ENCODE measurements at places on chromosomes 7 and 10.

- no peak for DNase-seq
Observed at GRCh38 chr10:71683301-71683700, 36.3 kb downstream of the C10orf105 start.

DNA sequence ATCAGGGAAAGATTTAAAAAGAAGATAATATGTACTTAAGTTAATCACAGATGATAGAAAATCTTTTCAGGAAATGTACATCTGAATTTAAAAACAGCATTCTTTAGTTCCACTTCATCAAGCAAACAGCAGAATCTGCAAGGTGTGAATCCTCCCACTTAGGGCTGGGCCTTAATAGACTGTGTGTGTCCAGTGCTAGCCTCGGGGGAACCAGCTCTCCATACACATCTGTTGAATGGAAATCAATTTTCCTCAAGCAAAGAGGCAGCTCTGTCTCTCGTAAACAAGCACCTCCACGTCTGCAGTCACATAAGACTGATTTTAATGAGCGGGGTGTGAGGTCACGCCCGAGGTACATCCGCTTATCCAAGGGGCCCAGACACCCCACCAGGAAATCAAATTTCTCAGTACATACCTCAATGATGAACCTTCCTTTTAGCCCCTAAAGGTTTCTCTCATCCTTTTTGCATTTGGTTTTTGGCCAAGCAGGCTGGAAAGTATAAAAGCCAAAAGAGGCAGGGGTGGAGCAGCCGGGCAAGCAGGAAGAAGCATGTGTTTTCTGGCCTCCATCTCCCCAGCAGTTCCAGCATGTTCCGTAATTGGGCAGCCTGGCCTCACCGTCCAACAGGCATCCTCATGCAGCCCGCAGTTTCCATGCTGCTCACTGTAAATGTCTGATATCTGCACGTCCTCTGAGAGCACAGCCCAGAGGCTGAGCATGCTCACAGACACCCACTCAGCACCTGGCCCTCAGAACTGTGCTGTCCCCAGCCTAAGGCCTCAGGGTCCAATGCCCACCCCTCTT lies 131.3 kb downstream of the GLI3 start:
- no peak for DNase-seq

- DNase-seq, result no peak
Observed at GRCh38 chr7:18778594-18778993, 283.0 kb downstream of the HDAC9 start.

DNA sequence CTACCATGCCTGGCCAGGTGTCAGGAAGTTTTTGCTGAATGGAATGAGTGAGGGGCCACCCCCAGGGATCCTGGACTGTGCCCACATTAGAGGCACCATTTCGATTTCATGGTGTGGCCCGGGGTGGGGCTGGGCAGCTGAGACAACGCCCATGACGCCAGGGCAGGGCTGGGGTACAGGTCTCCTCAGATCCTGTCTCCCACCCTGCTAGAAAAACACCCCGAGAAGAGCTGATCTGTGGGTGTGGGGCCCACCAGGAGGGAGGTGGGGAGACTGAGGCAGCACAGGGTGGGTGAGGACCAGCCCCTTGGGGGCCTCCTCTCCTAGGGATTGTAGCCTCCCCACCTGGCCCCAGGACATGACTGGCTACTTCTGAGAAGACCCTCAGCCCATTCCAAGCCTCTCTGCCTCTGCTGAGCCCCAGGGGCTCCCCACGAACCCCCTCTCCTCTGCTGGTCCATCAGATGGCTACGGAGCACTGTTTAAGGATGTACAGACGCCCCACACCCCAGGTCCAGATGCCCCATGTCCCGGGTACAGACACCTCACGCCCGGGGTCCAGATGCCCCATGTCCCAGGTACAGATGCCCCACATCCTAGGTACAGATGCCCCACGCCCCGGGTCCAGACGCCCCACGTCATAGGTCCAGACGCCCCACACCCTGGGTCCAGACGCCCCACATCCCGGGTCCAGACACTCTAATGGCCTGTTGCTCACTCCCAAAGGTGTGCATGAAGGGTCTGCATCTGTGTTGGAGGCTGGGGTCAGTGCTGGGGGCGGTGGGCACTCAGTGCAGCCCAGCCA lies 99.4 kb downstream of the MICALL2 start:
- DNase-seq, result no peak

- no peak for DNase-seq
Observed at GRCh38 chr7:18408461-18408860, 87.1 kb upstream of the HDAC9 start.

GRCh38 chr7:77248154-77248553 lies 48.5 kb upstream of the FGL2 start:
- DNase-seq, result no peak

- DNase-seq, result no peak
Observed at GRCh38 chr7:102908676-102909075, 4.1 kb upstream of the LRRC17 start.

DNA sequence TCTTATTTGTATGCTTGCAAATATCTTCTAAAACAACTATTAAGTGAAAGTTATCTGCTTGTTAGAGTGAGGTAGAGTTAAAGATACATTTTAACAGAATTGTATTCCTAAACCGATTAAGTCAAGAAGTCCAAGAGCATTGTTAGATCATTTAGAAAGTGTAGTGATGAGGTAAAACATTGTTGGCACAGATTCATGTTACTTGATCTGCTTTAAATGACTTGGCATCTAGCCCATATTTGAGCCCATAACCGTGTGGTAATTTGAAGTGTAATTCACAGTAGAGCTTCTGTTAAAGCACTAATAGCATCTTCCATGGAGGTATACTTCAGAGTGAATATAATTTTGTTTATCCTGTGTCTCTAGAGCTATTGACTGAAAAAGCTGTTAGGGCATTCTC lies 62.1 kb downstream of the PTEN start:
- DNase-seq, result no peak

DNA sequence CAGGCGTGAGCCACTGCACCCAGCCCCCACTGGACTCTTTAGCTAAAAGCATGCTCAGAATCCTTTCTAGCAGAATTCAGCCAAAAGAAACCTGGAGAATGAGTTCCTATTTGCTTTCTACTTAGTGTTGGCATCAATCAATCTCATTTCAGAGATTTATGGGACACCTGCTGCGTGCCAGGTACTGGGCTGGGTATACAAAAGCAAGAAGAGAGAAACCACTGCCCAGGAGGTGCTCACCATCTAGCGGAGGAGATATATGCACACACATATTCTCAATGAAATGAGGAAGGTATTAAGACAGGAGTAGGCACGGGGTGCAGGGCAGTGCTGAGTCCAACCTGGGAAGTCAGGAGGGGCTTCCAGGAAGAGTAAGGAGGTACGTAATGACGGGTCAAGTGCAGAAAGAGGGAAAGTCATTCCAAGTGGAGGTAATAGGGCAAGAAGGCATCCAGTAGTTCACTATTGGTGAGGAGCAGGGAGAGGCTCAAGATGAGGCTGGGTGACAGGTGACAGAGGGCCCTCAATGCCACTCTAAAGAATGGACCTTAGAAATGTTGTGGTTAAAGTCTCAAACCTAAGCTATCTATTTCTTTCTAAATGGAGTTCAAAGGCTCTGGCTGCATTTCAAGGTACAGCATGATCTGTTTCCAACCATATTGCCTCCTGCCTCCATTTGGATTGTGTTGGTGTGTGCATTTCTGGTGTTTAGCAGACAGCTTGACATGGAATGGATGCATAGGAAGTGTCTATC lies 22.1 kb downstream of the ABLIM1 start:
- DNase-seq, result no peak

- DNase-seq, result no peak
Observed at GRCh38 chr10:9681655-9682054, 1336.0 kb upstream of the CELF2 start.

DNA sequence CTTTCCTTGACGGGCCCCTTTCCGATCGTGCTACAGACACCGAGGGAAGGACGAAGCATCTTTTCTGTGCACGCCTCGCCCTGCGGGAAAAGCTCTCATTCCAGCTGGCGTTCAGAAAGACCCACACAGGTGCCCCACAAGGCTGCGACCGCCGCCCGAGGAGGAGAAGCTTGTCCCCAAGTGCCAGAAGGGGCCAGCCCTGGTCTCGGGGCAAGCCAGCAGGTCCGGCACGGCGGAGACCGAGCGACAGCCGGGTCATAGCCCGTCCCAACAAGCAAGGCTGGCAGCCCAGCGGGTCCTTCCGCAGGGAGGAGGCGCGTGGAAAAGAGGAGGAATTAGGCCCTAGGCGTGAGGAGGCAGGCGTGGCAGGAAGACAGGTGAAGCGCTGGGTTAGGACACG lies 62.7 kb downstream of the TNRC18 start:
- DNase-seq, result no peak

DNA sequence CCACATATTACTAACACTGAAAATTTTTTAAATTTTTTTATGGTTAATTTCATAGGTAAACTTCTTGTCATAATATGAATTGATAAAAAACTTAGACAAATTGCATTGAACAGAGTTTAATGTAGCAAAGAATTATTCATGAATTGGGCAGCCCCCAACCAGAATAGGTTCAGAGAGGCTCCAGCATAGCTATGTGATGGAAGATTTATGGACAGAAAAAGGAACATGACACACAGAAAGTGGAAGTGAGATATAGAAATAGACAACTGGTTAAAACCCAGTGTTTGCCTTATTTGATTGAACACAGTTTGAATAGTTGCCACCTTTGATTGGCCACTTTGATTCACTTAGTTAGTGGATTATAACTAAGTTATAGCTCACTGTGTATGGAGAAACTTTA lies 87.2 kb downstream of the AHR start:
- DNase-seq, result no peak

- DNase-seq, result no peak
Observed at GRCh38 chr10:123535386-123535785, 130.8 kb upstream of the GPR26 start.

- DNase-seq, result no peak
Observed at GRCh38 chr10:49585387-49585786, 24.7 kb upstream of the SLC18A3 start.

DNA sequence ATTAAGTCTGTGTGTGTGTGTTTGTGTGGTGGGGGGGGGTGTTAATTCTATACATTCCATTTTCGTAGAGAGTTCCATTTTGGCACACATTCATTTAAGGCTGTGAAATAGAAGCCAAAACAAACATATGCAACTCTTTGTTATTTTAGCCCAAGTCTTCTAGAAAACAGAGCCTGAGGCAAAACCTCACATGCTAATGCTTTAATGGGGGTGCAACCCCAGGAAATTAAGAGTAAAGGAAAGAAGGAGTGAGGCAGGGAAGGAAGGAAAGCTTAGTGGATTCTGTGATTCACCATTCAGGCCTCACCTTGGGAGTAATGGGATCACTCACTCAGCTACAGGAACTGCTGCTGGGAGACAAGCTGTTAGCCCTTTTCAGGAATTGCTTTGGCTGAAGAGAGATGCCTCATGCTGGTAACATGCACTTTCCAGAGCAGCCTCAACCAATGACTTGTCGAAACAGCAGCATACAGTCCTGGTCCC lies 73.0 kb upstream of the CTTNBP2 start:
- DNase-seq, result no peak

GRCh38 chr10:96494694-96495093 lies 19.0 kb downstream of the TLL2 start:
- DNase-seq, result no peak

DNA sequence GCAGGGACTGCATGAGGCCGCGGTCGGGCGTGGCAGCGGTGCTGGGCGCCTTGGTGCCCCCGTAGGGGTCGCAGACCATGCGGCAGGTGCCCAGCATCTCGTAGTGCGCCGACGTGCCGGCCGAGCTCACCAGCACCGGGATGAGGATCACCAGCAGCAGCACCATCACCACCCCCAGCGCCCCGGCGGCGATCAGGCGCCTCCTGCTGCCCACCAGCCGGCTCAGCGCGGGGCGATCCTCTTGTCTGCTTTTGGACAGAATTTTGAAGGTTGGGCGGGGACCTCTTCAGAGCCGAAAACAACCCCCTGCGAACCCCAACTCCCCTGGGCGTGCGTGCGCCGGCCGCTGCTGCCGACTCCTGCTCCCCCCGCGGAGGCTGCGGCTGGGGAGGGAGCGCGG lies 779 bp downstream of the C1QL3 start:
- no peak for DNase-seq

DNA sequence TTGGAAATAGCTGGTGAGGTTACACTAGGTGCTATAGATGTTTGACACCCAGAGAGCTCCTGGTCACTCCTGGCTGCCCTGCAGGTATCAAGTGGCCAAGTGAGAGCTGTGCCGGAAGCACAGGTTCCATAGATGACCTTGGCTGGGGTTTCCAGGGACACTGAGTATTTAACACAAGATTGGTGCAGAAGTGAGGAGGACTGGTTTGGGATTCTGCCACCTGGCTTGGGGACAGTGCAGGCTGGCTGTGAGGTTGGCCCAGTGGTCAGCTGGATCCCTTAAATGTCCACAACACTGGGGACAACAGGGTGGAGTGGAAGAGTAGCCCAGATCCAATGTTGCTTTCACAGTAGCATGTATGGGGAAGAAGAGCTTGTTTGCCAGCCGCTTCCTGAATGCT lies 5.3 kb upstream of the ACHE start:
- no peak for DNase-seq

DNA sequence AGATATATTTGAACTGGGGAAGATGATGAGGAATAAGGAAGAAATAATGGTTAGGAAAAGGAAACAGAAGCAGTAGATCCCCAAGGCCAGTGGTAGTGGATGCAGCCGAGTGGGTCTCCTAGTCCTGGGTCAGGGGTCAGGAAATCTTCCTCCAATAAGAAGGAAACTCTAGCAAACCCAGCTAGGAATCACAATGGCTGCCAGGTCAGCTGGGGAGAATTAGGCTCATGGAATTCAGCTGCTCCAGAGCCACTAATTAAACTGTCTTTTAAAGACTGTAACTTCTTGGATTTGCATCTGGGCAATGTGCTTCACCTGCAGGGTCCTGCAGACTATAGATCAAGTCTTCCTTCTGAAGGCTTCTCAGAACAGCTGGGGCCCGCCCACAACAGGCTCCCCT lies 644.4 kb downstream of the KCNMA1 start:
- no peak for DNase-seq
